SIG-M5 (cell line): ENCODE measurements at places on chromosomes 2 and 18.

- no peak for DNase-seq
These were observed 412.0 kb downstream of the MEIS1 start for GRCh38 chr2:66846887-66847286.

DNA sequence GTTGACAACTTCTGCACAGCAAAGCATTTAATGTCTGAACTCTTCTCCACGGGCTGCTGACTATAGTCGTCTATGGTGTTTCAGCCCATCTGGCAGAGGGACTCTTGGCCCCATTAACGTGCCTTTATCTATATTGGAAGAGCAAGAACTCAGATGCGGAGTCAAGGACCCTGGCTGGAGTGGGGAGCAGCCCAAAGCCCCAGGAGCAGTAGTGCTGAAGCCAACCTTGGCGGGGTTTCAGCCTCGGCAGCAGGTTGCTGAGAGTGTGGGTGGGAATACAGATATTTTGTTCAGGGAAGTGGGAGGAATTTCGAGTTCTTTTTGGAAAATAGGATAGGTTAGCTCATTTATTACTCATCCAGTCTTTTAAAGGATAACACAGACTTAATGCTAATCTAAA lies 34.2 kb downstream of the TMEM17 start:
- DNase-seq: no peak

DNA sequence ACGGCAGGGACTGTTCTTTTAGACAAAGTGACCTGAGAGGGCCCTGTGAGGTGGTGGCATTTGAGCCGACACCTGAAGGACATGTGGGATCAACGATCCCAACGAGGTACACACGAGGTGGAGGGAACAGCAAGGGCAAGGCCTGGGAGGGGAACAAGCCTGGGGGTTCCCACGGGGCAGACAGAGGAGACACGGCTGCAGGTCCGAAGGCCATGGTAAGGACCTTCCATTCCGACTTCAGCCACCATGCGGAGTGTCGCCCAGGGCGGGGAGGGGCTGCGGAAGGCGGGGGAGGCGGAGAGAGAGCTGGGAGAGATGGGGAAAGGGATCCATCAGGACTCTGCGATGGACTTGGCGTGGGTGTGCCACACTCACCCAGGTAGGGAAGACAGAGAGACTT lies 151.8 kb downstream of the HDAC4 start:
- DNase-seq: no peak

DNA sequence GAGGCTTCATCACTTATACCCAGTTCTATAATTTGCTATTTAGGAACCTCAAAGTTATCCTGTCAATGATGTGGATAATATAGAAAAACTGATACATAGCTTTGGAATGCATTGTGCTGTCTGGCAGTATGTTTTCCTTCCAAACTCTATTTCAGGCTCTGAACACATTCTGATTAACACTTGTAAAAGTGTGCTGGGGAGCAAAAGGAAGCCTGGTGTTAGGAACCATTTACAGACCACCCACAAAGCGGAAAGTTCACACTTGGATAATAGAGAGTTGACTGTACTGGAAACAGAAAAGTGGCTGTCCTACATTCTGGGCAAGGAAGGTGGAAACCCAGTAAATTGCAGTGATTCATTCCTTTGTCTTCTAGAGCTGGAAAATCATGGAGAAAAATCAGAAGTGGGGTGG lies 114.5 kb upstream of the ZFP36L2 start:
- DNase-seq: no peak

DNA sequence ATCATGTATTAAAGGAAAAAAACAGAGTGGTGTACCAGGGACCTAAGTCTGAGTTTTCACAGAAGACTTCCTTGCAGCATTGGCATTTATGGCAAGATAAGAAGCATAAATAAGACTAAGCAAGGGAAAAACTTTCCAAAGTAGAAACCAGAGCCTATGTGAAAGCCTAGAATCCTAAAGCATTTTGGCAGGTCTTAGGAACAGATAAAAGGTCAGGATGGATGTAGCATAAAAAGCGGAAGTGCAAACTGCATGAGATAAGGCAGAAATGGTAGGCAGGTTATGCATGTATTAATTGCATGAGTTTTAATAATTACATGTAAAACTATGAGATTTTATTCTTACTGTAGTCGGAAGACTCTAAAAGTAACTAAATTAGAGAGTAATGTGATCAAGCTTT lies 596.5 kb downstream of the SUCLG1 start:
- no peak for DNase-seq

DNA sequence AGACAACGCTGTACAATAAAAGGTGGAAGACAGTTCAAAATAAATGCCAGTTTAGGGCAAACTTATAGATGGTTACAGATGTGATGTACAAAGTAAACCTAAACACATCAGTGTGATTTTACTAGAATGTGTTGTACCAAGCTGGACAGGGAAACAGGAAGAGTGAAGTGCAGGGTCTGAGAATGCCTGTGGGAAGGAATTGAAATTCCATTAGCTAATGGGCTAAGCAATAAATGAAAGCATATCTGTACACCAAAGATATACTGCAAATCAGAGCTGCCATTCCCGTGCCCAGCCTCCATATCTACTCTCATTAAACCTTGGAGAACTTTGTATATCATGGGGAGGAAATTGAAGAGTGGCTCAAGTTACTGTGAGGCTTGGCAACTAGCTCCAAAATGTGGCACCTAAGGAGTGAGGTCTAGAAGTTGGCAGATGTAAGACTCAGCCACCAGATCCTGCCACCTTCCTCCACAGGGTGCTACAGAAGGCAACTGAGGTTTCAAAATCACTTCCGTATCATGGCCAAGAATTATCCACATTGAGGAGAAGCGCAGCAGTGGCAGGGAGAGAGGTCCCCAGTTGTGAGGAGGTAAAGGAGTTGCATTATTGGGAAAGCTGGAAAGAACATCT lies 277.8 kb downstream of the TCF4 start:
- no peak for DNase-seq

GRCh38 chr2:46988230-46988629 lies 72.6 kb upstream of the MCFD2 start:
- DNase-seq: no peak

GRCh38 chr2:156476850-156477206 lies 40.6 kb downstream of the GPD2 start:
- no peak for DNase-seq

GRCh38 chr18:42268798-42269197 lies 313.8 kb downstream of the PIK3C3 start:
- DNase-seq: no peak

DNA sequence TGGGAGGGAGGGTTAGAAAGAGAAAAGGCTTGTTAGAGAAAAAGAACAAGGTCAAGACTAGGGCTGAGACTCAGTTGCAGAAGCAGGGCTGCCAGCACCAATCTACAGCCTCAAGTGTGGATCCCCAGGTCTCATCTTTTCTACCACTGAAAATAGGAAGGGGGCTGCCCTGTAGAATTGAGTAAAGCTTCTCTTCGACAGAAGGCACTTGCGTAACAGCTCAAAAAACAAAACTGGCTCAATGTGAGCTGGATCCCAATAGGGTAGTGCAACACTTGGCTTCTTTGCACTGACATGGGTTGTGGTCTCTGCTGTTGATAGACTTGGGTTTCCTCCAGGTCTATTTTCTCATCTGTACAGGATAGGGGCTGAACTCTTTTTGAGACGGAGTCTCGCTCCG lies 1.8 kb upstream of the MPV17 start:
- DNase-seq: no peak
